ENCODE measurements at places on chromosomes 12 and 14.

- DNase-seq, result no peak
Observed at GRCh38 chr14:32578181-32578580, 249.1 kb downstream of the AKAP6 start.

DNA sequence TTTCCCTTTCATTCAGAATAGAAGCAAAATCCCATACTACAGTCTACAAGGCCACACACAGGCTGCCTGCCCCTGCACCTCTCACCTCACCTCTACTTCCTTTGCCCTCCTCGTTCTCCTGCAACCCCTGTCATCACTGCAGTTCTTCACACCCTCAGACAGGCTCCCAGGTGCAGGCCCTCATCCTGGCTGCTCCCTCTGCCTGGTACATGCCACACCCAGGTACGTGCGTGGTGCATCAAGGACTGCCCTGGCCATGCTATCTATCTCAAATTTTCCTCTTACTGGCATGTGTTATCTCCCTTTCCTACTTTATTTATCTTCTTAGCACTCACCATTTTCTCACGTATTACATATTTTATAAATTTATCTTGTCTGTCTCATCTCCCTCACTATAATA, 24.3 kb downstream of the TM7SF3 start:
- DNase-seq, result no peak

- no peak for DNase-seq
Observed at GRCh38 chr12:120078868-120079267, 37.7 kb downstream of the RAB35 start.

DNA sequence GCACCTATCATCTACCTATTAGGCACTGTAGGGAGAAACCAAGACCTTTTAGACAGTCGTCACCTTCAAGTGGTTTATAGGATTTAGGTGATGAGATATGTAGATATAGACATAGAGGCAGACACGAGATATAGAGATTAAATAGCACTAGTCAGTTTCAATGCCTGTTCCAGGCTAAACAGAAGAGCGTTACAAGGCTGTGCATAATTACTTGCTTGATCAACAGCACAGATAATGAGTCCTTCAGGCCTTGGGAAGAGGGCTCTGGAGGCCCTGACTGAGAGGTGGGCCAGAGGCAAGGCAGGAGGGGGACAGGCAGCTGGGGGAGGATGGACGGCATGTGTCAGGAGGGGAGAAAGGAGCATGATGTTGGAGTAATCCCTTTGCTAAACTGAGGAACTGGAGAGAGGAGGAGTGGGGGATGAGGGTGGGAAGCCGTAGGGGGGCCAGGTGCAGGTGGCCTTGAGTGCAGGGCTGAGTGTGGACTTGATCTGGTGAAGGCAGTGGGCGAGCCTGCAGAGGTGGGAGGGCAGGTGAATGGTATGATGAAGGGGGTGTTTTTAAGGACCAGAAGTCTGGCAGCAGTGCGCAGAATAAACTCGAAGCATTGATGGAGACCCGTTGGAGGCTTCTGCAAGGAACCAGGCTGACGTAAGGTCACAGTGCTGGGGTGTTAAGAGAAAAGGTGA, 43.9 kb upstream of the ATP23 start:
- DNase-seq, result no peak

DNA sequence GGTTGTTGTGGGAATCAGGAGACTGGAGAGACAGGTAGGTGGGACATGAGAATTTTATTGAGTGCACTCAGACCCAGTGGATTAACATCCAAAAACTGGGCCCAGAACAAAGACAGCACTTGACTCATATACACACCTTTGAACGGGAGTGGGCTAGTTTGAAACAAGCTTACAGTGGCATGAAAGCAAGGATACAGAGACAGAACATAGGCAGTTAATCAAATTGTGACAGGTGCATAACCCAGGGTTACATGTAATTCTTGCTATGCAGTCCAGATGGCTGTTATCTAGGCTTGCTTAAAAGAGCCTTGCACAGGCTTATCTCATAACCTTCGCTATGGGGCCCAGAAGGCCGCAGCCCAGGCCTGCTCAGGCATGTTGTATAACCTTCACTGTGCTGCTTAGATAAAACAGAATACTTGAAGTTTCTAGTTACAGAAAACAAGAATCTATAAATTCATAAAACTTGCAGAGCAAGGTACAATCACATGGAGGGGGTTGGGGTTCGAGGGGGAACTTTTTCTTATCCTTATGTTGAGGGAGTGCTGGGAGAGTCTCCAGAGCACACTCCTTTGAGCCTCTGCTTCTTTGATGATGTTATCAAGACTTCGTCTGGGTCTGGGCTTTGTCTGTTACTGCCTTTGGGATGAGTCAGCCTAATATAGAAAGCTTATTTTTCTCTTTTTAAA, 81.7 kb downstream of the TNFAIP2 start:
- no peak for DNase-seq
